ENCODE measurements at places on chromosomes 3 and 15.

GRCh38 chr15:89423981-89424380 is 72.4 kb downstream of the RHCG start:
- no peak for DNase-seq

GRCh38 chr3:155424323-155424710 is 130.8 kb upstream of the STRIT1 start:
- no peak for DNase-seq

- no peak for DNase-seq
Observed at GRCh38 chr3:147216143-147216673, 190.1 kb downstream of the ZIC4 start.

- DNase-seq: no peak
Observed at GRCh38 chr15:85331655-85332285, 48.6 kb upstream of the AKAP13 start.

GRCh38 chr3:186670155-186670554 is 4.3 kb downstream of the HRG start:
- no peak for DNase-seq

GRCh38 chr3:195866686-195867511 is 41.5 kb downstream of the TNK2 start:
- DNase-seq: no peak

GRCh38 chr3:134312072-134312872 is 61.6 kb upstream of the RYK start:
- no peak for DNase-seq

GRCh38 chr3:186493525-186494255 is 50.5 kb downstream of the CRYGS start:
- DNase-seq: no peak

DNA sequence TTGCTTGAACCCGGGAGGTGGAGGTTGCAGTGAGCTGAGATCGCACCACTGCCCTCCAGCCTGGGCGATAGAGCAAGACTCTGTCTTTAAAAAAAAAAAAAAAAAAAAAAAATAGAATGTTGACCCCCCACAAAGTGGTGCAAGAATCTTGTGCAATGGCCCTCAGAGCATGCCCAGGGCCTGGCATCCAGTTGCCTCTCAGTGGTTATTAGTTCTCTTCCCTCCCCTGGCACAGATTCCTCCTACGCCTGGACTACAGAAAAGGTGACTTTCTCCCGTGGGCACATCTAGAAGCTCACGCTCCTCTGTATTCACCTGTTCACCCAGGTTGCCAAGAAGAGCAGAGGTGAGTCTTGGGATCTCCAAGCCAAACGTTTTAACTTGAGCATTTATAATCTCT is 36.7 kb downstream of the ACSBG1 start:
- DNase-seq: no peak

- DNase-seq: no peak
Observed at GRCh38 chr3:153072856-153073255, 89.2 kb upstream of the RAP2B start.

DNA sequence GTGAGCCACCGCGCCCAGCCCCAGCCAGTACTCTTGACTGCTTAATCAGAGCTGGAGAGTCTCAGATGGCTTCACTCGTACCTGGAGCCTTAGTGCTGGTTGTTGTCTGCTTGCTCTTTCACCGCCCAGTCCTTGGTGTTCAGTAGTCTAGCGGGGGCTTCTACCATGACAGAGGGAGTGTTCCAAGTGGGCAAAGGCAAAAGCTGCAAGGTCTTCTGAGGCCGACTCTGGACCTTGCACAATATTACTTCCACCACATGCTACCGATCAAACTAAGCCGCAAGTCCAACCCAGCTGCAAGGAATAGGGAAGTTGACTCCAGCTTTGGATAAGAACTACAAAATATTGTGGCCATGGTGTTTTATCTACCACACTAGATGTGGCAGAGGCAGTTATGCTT is 6.6 kb downstream of the PARL start:
- no peak for DNase-seq

GRCh38 chr15:68808770-68809169 is 11.9 kb downstream of the ANP32A start:
- no peak for DNase-seq

DNA sequence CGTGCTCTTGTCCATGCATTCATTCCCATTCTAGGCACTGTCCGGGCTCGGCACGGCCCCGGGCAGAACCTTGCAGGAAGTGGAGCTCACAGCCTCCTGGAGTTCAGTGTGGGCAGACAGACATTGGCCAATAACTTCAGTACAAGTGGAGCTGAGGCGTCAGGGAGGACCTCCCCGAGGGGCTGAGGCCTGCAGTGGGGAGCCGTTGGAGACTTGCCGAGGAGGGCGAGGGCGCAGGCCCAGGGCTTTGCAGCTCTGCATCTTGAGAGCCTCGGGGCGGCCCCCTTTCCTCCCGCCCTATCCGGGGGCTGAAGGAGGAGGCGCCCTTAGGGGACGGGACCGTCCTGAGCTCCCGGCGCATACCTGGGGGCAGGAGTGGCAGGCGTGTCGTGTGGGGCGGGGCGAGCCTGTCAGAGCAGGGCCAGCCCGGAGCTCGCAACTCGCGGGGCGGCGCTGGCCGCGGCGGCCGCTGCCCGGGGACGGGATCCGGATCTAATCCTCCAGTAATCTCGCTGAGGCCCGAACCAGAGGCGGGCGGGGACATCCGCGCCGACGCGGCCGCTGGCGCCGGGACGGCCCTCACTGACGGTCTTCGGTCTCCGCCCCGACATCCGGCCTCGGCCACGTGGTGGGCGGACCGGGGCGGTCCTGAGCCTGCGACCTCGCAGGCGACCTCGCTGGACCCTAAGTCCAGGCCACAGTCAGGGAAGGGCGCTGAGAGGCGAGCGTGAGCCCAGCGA is at the start of gene ACY1:
Gene ACY1 (plus strand): TSS at position 698 of the 740 bp plus-strand sequence. CDS start 530 bp downstream, outside the sequence.
- peak; percentile 76 for DNase-seq

GRCh38 chr3:9352917-9353752 is 9.7 kb upstream of the THUMPD3 start:
- DNase-seq: peak; percentile 59

Measured in neural crest cell (in vitro differentiated cells).